ENCODE measurements at places on chromosomes 3 and 15.

GRCh38 chr3:149796026-149796425, 3.7 kb upstream of the ANKUB1 start:
- DNase-seq: no peak

DNA sequence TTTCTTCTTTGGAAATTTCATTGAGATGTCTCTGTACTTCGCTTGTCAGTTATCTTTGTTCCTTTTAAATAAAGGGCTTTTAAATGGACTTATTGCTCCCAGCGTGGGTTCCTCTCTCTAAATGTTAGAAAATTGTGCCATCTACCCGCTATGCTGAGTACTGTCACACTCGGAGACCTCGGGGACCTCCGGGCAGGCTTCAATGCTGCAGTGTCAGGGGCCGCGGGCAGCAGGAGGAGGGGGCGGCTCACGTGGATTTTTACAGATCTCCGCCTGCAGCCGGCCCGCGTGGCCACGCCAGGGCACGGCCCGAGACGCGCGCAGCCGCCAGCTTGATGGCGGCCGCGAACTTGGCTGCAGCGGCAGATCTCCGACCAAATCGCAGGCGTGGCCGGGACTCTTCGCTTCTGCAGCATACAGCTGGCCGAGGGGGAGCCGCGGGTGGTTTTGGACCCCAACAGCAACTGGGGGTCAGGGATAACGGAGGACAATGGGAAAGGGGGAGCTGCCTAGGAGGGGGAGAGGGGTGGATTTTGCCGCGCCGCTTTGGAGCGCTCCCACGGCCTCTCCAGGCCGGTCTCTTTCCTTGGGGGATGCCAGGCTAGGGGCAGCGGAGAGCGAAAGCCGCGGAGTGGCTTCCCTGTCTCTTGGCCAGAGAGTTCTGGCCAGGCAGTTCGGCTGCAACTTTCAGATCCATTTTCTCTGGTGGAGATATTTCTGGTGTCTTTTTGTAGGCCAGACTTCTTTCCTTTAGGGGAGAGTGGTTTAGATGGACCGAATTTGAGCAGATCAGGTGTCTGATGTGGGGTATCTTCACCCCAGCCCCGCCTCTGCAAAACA, 15.3 kb downstream of the NR2F2 start:
- no peak for DNase-seq

DNA sequence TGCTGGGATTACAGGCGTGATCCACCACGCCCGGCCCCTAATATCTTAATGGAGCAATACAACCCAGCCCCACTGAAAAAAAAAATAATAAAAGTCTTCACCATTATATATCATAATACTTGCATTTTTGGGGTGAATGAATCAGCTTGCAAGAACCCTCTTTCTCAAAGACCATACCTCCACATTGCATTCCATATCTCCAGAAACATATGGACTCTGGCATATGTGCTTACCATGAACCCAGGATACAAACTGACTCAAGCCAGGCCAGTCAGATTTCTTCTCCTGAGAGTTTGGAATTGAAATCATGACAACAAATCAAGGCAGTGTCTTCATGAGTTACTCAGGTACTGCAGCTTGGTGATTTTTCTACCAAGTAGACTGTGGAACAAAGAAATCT, 101.2 kb downstream of the FRMD5 start:
- DNase-seq: no peak

DNA sequence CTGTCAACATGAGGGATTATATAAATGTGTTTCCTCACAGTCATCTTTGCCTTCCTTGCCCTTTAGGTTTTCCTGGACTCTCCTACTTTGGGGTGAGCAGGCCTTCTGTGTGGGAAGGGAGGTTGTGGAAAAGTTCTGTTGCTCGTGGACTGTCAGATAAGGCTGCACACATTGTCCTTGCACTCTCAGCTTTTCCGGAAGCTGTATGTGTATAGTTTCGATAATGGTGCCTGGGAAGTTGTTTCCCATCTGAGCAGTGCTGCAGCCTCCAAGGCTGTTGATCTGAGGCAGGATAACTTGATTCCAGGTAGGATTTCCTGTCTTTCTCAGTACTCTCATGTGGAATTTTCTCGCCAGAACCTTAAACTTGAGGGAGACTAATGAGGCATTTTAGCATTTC, 297.8 kb upstream of the AZI2 start:
- no peak for DNase-seq

- no peak for DNase-seq
Measured at GRCh38 chr3:177596248-177596815, 399.1 kb upstream of the TBL1XR1 start.

DNA sequence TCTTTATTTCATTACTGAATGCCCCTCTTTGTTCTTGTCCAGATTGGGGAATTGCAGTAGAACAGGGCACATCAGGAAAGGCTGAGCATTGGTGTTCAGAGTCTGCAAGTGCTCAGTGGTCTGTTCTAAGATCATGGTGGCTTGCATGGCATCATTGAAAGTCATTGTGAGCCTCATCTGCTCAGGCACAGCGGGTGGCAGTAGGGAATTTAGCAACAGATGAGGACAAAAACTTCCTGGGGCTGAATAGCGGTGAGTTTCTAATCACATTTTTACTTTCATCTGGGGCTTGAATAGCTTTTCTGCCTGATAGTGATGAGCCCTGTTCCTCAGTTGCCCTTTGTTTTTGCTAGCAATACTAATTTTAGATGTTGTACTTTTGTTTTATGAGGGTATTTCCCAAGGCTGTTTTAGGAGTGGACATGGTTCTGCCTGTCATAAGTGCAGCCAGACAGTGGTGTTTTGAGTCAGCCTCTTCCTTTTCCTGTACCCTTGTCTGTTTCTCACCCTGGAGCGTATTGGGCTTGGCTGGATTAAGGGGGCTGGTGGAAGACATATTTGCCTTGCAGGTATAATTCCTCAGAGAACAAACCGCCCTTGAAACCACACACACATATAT, 127.2 kb upstream of the IL12A start:
- no peak for DNase-seq

DNA sequence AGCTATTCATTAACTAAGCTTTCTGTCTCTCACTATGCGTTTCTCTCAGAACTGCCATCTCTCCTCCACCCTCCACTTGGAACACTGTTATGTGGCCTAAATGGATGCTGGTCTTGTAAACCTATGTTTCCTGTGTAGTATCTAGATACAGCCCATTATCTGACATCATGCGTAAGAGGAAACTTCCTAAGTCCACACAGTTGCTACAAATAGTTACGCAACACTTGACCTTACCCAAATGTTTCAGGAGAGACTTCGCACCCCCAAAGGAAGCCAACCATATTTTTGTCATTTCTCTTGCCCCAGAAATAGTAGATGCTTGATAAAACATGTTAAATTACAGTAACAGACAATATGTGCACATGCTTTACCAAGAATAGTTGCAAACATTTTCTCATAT, 87.2 kb upstream of the TPRG1 start:
- DNase-seq: no peak

All from stimulated activated CD4-positive, alpha-beta T cell treated with anti-CD3 and anti-CD28 coated beads, Interleukin-15, amount 100 ng/mL, for 48 hours (primary cell).